ENCODE measurements at places on chromosomes 5 and 9.
A peak's percentile ranks its signal among the peaks of the same experiment; 100 is the strongest.

- DNase-seq, result no peak
Measured at GRCh38 chr5:173727839-173728778, 111.7 kb upstream of the BOD1 start.

- DNase-seq, result no peak
Measured at GRCh38 chr9:30799527-30800101, 1584.8 kb upstream of the ACO1 start.

DNA sequence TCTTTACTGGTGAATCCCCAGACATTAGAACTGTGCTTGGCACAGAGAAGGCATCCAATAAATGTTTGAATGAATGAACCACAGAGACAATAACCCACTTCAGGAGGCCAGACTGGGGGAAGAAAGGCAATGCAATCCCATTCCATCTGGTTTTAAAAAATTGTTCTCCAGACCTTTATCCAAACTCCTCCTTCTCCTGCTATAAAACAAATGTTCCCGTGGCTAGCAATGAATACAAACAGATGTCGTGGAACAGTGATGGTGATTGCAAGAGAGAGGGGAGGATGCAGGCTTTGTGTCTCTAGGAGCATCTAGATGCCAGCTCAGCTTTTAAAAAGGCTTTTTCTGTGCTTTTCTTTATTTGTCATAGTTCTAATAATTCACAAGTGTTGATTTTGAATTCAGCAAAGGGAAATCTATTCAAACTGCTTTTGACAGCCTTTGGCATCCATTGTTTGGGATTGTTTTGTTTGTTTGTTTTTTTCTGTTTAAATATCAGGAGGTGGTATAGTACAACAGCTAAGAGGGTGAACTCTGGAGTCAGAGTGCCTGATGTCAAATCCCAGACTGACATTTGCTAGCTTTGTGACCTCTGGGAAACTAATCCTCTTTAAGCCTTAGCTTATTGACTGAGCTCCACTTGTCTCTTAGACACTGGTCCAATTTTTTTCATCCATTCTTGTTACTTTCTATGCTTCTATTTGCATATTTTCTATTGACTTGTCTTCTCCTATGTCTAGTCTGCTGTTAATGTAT is 59.1 kb downstream of the TNFSF15 start:
- DNase-seq, result peak; percentile 70

DNA sequence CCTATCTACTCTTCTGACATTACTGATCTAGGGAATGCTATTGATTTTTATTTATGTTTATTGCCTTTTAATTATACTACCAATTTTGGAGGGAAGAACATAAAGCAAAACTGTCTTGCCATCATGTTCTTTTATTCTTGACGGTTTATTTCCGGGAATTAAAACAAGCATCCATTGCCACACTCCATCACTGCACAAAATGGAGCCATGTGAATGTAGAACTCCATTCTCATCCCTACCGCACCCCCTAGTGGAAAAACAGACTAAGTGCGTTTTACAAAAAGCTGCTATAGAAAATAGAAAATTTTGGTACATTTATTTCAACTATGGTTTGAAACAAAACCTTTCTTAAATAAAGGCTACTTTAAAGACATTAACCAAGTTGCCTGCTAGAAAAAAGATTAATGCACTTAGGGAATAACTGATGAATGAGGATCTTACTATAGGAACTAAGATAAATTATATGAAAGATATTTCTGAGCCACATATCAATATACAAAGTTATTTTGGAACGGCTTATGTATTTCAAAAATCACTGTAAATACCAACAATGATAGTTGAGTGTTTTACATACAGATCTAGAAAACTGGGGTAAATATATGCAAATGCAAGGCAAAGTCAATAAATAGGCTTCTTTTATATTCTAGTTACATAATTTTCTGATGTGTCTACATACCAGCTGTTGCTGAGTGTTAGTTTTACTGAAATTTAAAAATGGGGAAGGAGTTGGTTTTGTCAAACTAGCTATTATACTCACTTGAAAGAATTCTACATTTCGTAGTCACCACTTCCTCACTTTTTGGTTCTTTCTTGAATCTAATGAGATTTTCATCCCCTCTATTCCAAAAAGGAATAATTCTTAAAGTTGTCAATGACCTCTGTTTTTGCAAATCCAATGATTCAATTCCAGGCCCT is 26.5 kb downstream of the OXCT1 start:
- DNase-seq, result no peak

DNA sequence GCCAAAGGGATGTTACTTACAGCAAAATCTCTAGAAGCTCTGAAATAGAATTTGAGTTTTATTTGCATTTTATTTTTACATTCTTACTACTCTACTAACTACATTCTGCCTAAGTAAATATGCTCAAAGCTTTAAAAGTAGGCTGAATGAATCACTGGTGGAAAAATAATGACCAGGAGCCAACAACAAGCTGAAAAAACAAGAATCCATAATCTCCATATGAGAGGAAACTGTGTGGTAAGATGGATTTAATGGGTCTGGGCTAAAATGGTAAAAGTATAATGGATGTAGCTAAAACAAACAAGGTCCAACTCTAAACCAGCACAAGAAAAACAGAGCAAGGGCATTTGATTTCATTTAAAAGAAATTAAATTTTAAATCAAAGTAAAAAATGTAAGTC is 525.8 kb upstream of the FTMT start:
- DNase-seq, result no peak

GRCh38 chr9:90546200-90546599 is 96.4 kb downstream of the DIRAS2 start:
- DNase-seq, result peak; percentile 39

- DNase-seq, result no peak
Measured at GRCh38 chr5:117236941-117237340, 662.3 kb upstream of the SEMA6A start.

GRCh38 chr9:70085241-70085640 is 41.6 kb downstream of the MAMDC2 start:
- DNase-seq, result no peak

GRCh38 chr9:109401990-109402318 is 81.1 kb upstream of the EPB41L4B start:
- DNase-seq, result no peak

DNA sequence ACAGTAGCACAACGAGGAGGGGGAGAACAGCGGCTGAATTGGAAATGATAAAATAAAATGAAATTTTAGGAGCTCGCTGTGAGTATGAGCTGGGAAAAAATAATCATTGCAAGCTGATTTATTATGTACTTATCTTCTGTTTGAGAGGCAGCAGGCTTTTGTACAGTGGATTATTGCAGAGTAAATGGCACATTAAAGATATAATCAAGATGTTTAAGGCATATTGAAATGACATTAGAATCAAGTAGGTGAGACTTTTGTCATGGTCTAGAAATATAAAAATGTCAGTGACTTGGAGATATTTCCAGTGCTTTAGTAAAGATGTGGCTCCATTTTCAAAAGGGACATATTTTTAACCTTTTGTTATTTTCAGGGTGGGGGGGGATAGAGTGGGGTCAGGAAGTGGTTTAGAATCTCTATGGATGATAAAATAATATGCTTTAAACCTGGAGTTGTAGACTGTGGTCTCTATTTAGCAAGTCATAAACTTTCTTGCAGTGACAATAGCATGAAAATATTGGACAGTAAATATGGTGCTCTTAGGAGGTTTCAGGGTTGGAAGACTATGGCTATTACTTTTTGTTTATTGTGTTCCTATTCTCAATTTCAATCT is 46.8 kb downstream of the PTTG1 start:
- no peak for DNase-seq

DNA sequence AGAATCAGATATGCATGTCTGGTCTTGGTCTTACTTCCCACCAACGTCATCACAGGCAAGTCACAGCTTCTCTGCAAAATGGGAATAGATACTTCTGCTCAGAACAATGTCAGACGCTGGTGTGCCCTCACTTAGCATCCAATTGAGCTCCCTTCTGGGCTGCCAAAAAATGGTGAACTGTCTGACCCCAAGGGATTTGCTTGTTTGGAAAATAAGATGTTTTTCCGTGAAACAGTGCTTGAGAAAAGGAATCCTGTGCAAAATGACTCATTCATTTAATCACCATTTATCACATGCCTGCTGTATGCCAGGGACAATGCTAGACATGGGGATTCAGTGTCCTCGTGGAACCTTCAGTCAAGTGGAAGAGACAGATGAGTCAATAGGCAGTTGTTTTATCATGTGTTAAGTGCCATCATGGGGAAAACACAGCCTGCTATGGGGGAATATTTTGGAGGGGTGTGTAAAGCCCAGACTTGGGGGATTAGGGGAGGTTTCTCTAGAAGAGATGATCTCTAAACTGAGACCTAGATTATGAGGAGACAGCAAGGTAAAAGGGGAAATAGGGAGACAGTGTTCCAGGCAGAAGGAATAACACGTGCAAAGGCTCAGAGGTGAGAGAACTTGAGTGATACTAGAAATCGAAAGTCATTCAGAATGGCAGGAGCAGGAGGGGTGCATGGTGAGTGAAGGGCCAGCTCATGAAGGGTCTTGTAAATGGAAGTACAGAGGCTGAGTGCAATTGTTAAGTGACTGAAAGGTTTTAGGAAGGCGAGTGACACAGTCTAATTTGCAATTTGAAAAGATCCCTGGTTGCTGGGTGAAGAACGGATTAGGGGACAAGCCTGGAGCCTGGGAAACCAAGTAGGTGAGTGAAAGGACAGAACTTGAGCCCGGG is 3.9 kb downstream of the NIPAL4 start:
- DNase-seq, result peak; percentile 59

GRCh38 chr5:94700592-94700991 is 82.1 kb downstream of the SLF1 start:
- no peak for DNase-seq

- DNase-seq, result no peak
Measured at GRCh38 chr5:111163000-111163399, 61.2 kb upstream of the CAMK4 start.

DNA sequence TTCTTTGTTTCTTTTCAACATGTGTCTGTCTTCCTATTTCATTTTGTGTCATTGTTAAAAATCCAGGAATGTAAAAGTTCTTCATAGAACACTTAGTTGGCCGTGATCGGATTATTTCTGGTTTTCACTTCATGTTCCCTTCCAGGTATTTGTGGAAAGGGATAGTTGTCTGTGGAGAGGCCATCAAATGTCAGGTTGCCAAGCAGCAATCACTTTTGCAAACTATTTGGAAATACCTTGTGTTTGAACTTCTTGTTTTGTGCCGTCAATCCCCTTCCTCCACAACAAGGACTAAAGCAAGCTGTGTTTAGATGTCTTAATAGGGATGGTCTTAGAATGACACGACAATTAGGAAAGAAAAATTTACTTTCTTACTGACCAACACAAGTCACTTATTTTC is 116.9 kb upstream of the MPDZ start:
- no peak for DNase-seq

Data from BJ (cell line).